ENCODE measurements at places on chromosomes 2 and 18. TPM values are rescaled to one million over a fixed set of nuclear protein-coding genes. Genes with fewer than 3 reads are reported as not detected.

- DNase-seq = no peak
These were observed 160.2 kb downstream of the GBX2 start for GRCh38 chr2:236008006-236008405.

DNA sequence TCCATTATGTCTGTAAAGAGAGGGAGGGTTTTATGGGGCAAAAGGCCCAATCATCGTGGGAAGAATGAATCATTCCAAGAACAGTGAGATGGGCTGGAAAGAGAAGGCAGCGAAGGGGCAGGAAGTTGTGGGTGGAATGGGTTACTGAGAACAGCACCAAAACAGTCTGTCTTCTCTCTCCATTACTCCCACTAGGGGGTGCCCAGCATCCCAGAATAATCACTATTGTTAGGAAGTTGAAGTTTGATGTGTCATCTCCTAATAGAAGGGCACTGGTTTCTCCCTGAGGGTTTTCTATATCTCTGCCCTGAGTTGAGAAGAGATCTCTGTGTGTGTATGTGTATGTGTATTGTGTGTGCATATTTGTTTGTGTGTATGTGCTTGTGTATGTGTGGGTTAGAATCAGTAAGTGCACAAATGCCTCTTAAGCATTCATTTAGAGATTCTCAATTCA is 76.6 kb upstream of the MAP4K3 start:
- no peak for DNase-seq

GRCh38 chr2:236682651-236683422 is 113.2 kb downstream of the ACKR3 start:
- no peak for DNase-seq

Gene SNORC
- 0.44 TPM for total RNA-seq

- peak; percentile 97 for DNase-seq
These were observed 86.8 kb downstream of the RBMS1 start for GRCh38 chr2:160406591-160407392.

GRCh38 chr2:188478724-188479123 is 187.1 kb downstream of the GULP1 start:
- no peak for DNase-seq

Gene C1QL2
- total RNA-seq = not detected

DNA sequence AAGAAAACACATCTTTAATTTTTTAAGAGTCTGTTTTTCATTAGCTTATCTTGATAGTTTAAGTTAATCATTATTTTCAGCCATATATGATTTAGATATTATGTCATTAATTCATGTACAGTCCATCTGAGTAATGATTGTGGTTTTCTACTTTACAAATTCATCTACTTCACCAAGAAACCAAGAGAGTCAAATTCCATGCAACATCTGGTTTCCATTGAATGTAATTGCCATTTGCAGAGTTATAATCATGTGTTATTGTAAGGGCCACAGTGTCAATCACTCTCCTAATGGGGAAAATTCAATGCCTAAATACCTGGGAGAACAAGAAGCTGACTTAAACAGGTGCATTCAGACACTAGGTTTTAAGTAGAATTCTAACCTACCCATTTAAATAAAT is 217.2 kb upstream of the OSR1 start:
- no peak for DNase-seq

- DNase-seq = no peak
These were observed 59.0 kb downstream of the BIN1 start for GRCh38 chr2:127047716-127048617.

GRCh38 chr2:218827701-218828476 is 3.7 kb downstream of the PRKAG3 start:
- DNase-seq = no peak

GRCh38 chr2:202065876-202066275 is 7.2 kb upstream of the KIAA2012 start:
- no peak for DNase-seq

Gene MC4R
- total RNA-seq = not detected

- DNase-seq = no peak
These were observed 67.3 kb upstream of the SPOPL start for GRCh38 chr2:138433995-138434951.

Gene NDUFB3
- total RNA-seq = 13.1 TPM

Gene SATB2
- not detected for total RNA-seq

- DNase-seq = no peak
These were observed 13.5 kb downstream of the LMAN1 start for GRCh38 chr18:59345556-59345955.

- no peak for DNase-seq
These were observed 13.0 kb upstream of the SEMA4C start for GRCh38 chr2:96882906-96883305.

GRCh38 chr2:100603948-100604633 is 41.3 kb downstream of the PDCL3 start:
- no peak for DNase-seq

Gene KIAA1328
- total RNA-seq = 6.9 TPM

Gene TEX261
- 23.1 TPM for total RNA-seq

DNA sequence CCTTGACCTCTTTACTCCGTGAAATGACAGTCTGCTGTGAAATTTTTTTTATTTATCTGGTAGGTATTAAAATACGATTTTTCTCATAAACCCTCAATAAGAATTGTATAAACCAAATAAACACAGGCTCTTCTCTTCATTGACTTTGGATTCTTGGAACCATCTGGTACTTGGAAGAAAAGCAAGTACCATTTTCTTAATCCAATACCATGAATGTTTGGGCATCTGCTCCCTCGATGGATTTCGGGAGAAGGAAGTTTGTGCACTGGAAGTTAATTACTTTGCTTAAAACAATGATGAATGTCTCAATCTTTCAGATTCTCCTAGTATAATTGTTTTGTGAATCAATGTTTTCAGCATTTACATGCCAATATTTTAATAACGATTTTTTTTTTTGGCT is 5.3 kb upstream of the SCG2 start:
- no peak for DNase-seq

DNA sequence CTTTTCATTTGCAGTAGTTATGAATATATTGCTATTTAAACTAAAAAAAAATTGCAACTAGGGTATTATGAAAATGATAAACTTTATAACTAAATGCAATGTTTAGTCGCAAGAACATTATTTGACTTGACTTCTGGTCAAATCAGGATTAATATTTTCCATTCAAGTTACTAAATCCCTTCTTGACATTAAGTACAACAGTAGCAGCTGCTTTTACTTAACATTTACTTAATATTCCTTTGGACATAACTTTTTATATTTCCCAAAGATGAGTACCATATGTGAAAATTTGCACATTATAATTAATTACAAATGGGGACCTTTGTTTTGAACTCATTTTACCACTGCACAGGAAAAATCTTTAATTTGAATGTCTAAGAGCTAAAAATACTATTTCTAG is 74.0 kb downstream of the PMS1 start:
- no peak for DNase-seq

Gene SH3RF3
- 6.3 TPM for total RNA-seq

DNA sequence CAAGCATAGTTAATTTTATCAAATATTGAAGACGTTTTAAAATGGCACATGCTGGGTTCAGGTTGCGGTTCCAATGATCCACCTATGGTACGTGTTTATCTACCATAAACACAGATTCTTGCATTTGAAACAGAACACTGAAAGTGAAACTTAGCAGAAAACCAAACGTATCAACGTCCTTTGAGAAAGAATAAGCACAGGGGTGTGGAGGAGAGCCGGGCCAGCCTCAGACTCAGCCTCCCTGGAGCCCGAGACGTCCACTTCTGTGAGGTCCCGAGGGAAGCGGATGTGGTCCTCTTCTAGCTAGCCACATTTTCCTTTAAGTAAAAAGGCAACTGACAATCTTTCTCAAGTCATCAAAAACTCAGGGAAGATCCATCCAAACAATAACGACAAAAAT is 195.9 kb downstream of the RTP5 start:
- no peak for DNase-seq

DNA sequence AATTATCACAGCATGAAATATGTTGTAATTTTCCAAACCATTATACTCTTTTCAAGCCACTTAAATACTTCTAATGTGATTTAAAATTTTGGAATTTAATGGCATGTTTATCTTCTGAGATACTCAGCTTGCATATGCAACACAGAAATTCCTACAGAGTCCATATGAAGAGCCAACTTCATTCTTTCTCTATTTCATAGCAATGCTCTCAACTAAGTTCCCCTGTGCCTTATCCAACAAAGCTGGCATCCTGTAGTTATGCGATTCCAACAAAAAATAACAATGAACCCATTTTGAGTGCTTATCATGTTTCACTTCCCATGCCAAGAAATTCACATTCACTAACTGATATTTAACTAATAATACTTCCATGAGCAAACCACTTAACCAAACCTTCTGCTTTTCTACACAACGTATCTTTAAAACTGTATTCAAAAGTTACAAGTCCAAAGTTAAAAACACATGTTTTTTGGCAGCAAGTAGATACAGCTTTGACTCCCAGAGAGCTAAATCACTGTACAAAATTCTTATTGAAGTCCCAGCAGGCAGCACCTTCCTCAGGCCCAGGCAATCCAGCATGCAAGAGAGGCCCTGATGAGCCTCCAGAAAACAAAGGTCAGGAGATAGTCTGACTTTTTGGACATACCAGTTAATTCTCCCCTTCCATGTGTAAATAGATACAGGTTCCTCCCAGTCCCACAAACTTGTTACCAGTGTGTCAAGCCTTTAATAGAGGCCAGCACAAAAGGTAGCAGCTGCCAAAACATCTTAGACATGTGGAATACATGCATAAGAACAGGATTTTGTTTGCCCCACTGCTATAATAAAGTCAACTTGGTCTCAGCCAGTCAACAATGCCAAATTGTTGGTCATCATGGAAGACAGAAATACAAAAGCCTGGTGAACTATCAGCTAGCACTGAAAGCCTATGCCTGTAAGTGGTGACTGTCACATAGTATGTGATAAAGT is 113.1 kb upstream of the WDR75 start:
- DNase-seq = no peak

DNA sequence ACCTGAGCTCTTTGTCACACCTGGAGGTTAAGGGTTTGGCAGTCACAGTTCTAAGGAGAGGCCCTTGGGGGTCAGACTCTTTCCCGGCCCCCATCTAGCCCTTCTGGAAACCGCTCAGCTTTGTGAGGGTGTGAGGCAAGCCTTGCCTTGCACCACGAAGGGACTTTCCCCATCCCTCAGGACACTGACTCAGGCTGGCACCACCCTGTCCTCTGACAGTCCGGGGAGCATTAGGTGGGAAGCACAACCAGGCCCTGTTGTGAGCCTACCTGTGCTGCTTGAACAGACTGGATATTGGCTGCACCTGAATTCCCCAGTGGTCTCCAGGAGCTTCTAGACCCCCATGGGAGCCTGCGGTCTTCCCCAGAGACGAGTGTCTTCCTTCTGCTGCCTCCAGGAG is 47.0 kb upstream of the GBX2 start:
- no peak for DNase-seq
